Osteocyte (in vitro differentiated cells): ENCODE measurements at places on chromosomes 2 and 18.
A peak's percentile ranks its signal among the peaks of the same experiment; 100 is the strongest.

- no peak for DNase-seq
Observed at GRCh38 chr2:29010946-29011345, 29.8 kb downstream of the TOGARAM2 start.

- DNase-seq: no peak
Observed at GRCh38 chr2:165401285-165401852, 68.1 kb upstream of the CSRNP3 start.

- DNase-seq: no peak
Observed at GRCh38 chr2:67899187-67899586, 163.6 kb downstream of the C1D start.

- DNase-seq: peak; percentile 85
Observed at GRCh38 chr2:69177785-69178636, 165.0 kb downstream of the ANTXR1 start.

- no peak for DNase-seq
Observed at GRCh38 chr2:112618383-112618782, 27.4 kb upstream of the SLC20A1 start.

DNA sequence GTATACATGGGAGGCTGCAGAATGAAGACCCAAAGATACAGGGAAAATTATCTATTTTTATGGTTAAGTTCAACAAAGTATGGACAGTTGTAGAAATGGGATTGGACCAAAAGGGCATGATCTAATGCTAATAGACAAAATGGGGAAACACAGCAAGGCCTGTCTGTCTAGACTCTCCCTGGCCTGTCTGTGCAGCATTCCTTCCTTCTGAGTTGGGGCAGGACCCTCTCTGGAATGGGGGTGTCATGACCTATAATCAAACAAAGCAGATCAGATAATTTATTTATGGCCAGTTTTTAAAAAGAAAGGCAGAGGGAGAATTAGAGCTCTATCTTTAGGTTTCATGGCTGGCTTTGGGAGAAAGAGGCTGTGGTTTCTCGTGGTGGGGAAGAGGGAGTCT lies 104.4 kb downstream of the CTIF start:
- no peak for DNase-seq

DNA sequence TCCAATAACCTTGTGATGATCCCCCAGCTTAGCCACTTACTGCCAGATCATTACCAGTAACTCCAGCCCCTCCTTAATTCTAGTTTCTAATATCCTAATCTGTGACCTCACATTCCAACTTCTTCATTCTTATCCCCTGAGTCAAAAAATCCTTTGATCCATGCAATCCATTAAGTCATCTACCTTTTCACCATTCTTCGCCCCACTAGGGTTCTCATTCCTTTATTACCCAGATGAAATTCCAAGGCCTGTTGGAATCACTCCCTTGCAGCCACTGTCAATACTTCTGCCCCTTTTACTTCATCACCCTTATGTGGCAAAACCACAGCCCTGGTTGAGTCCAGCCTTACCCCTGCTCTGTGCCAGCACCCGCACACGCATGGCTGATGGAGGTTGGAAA lies 20.3 kb upstream of the IL36G start:
- DNase-seq: peak; percentile 38

DNA sequence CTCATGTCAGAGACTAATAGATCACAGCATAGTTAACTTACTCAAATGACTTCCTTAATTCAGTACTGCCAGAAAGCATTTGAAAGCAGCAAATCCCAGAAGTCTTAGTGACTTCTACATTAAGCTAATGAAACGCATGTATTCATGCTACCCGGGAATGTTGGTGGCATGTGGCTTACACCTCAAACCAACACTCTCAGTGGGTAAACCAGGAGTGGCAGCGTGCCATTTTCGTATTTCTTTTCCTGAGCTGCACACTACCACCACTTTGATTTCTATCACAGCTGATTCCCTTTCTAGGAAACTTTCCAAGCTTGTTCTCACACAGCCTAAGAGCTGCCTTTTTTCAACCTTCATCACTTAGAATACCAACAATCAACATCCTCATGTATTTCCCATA lies 646.6 kb downstream of the NRXN1 start:
- DNase-seq: no peak

DNA sequence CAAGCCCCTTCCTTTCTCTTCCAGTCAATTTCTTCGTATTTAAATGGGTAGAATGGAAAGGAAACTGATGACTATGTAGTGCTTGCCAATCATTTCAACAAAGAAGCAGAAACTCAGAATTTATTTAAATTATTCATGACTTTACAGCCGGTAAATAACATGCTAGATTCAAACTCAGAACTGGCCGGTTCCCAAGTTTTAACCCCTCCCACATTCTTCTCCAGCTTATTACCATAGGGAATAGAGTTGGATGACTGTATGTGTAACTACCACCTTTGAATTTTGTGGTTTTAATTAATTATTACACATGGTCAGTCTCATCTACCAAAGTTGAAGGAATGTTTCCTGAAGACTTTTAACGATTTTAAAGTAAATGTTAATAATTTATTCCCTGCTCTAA lies 819.3 kb upstream of the LRATD1 start:
- DNase-seq: no peak

GRCh38 chr2:51528156-51528555 lies 496.2 kb upstream of the NRXN1 start:
- DNase-seq: no peak

DNA sequence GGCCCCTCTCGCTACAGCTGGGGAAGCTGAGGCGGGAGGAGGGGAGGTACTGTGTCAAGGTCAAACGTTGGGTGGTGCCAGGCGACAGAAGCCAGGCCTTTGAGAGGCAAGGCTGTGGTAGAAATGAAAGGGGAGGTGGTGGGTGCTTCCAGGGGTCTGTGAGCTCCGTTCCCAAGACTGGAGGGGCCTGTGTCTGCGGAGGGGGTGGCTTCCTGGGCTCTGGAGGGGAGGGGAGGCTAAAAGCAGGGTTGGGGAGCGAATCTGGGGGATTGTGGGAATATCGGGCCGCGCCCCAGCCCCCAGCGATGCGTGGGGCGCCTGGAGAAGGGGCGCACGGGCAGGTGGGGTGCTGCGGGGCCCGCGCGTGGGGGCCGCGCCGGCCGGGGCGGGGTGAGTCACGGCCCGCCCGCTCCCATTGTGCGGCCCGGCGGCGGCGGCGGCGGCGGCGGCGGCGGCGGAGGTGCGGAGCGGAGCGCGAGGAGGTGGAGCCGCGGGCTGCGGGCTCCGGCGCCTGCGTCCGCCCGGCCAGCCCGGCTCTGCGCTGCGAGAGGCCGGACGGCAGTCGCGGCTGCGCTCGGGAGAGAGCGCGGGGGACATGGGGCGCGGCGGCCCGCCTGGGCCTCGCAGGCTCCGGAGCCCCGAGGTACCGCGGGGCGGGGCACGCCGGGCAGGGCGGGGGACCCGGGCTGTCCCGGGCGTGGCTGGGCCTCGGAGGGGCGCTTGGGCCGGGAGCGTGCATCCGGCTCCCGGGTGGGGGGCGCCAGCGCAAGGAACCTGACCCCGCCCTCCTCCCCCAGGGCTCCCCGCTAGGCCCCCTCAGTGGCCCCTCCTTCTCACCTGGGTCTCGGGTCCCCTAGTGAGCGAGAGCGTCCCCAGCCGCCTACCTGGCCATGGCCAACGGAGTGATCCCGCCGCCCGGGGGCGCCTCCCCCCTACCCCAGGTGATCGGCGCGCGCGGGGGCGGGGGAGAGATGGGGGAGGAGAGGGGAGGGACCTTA lies at the start of gene SLC4A3:
Gene SLC4A3 (plus strand): TSS at position 528 of the 998 bp plus-strand sequence. CDS start 363 bp downstream, at position 891.
- DNase-seq: no peak
